ENCODE measurements at places on chromosomes 1 and 21.

DNA sequence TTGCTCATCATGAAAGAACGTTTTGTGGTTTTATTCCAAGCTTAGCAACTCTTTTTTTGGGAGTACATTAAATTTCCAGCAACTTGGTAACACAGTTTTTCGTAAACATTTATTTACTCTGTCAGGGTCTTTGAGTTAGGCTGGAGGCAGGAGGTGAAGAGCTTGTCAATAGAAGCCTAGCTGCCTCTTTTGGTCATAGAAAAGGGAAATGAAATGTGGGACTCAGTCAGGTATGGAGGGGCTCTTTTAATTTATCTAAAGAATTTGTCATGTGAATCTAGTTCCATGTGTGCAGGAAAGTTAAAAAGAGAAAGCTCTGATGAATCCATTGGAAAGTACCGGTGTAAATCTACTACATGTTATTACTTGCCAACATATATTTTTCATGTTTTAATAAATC, 45.9 kb upstream of the PRMT6 start:
- no peak for DNase-seq

- no peak for DNase-seq
Observed at GRCh38 chr1:65065524-65066418, 82.2 kb upstream of the AK4 start.

DNA sequence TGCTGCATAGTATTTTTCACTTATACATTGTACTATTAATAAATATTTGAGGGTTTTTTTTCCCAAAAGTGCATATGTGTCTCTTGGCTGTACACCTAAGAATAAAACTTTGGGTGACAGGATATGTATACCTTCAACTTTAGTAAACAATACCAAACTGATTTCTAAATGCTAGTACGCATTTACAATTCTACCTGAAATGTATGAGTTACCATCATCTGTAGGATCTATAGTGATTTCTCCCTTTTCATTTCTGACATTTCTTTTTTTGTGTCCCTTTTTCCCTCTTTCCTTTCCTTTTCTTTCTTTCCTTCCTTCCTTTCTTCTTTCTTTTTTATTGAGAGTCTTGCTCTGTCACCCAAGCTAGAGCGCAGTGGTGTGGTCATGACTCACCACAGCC, 16.7 kb upstream of the BMP8B start:
- no peak for DNase-seq

DNA sequence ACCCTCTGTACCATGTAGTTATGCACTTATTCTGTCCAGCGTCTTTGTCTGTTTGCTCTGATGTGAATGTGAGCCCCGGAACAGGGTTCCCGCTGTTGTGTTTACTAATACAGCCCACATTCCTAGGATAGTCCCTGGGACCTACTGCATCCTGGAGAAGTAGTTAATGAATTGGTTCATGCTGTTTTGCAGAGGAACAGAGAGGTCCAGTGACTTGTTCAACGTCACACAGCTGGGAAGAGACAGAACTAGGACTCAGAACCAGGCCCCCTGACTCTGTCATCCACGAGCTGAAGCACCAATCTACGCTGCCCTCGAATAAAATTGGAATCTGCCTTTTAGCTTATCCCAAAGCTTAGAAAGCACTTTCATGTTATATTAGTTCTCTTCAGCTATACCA, 784 bp downstream of the AGT start:
- DNase-seq: no peak

DNA sequence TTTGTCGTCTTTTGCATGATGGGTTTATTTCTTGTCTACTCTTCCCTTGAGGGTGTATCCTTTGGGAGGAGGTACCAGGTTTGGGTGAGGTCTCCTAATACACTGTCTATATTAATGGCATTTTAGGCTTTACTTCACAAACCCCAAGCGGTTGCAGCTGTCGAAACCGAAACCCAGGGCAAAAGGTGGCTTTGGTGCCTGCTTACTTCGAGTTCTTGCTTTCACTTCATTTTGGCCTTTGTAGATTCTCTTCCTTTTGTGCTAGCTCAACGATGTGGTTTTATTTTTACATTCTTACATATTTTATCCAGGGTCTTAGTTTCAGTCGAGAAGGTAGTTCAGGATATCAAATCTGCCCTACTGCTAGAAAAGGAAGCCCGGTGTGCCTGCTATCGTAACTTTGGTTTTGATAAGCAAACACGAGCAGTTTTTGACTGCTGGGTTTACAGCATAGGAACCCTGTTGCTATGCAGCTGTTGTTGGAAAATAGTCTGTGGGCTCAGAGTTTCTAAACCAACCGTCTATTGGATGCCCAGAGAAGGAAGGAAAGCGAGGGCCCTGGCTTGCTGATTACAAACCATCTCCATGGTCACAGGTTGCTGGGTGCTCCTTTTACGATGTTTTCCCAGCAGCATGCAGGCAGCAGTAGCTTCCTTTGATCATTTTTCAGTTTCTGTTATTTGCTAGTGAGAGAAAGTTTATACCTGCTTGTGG, 9.8 kb upstream of the TSPAN2 start:
- peak; percentile 68 for DNase-seq

- DNase-seq: no peak
Observed at GRCh38 chr1:90614872-90615271, 102.2 kb downstream of the BARHL2 start.

- DNase-seq: no peak
Observed at GRCh38 chr1:187509091-187509490, 680.3 kb downstream of the PLA2G4A start.

GRCh38 chr1:116852910-116853309, 56.8 kb upstream of the PTGFRN start:
- no peak for DNase-seq

DNA sequence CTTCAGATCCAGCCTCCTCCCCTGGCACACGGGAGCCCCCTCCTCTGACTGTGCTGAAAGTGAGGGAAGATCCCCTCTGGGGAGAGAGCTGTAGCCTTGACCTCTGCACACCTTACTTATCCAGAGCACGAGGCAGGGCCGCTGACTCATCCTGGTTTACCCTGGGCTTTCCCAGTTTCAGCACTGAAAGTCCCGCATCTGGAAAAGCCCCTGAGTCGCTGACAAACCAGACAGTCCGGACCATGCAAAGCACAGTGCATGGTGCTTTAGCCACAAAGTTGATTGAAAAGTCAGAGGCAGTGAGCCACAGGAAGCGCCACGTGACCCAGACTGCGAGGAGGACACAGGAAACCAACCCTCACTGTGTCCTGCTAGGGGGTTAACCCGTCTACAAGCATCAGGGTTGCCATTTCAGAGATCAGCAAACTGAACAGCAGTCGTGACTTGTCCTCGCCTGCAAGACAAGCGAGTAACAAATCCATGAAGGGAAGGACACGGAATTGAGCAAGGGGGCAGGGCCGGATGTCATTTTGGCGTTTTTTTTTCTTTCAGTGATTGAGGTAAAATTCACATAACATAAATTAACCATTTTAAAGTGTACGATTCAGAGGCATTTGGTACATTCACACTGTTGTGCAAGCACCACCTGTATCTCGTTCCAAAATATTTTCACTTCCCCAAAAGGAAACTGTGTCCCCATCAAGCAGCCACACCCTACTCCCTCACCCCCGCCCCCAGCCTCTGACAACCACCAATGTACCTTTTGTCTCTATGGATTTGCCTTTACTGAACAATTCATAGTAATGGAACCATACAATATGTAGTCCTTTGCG, 19.9 kb upstream of the IFNGR2 start:
- peak; percentile 59 for DNase-seq

DNA sequence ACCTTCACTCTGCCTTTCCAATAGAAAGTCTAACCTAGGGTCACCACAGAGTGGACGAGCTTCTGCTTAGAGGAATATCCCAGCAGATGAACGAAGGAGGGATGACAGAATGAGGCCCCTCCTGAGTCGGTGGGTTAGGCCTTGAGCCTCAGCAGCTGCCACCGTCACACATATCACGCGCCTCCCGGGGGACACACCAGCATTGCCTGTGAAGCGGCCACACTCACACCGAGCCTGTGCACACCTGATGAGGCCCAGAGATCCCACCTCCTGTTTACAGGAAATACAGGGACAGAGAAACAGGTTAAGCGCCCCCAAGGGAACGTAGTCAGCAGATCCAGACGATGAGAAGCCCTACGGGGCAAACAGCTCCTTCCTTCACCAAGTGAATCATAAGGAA, 25.1 kb upstream of the LRRC47 start:
- no peak for DNase-seq

- DNase-seq: no peak
Observed at GRCh38 chr1:20028726-20029125, 41.3 kb upstream of the PLA2G5 start.

DNA sequence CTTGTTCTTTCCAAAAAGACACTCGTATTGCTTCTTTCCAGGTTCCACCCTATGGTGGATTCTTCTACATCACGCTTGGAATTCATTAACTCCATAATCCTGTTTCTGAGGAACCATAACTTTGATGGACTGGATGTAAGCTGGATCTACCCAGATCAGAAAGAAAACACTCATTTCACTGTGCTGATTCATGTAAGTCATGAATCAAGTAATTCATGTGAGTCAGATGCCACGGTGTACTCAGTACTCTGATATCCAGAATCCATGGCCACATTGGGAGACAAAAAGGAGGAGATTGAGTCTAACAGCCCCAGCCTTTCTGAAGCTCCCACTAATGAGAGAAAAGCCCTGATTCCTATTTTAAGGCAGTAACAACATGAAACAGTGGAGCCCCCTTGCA, 7.4 kb downstream of the CHI3L2 start:
- DNase-seq: no peak

DNA sequence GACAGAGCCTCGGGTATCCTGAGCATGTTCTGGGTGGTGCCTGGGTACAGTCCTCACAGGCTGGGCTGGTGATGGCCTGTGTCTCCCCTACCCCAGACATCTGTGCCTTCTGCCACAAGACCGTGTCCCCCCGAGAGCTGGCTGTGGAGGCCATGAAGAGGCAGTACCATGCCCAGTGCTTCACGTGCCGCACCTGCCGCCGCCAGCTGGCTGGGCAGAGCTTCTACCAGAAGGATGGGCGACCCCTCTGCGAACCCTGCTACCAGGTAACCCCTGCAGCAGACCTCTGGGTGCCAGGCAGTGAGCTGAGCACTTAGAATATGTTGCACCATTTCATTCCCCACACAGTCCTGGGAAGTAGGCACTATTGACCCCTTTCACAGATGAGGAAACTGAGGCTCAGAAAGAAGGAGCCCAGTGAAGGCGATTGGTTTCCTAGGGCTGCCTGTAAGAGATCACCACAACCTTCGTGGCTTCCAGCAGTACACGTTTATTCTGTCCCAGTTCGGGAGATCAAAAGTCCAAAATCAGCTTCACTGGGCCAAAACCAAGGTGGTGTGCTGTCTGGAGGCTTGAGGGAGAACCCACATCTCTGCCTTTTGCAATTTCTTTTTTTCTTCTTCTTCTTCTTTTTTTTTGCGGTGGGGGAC, 11.8 kb downstream of the FBLIM1 start:
- no peak for DNase-seq

GRCh38 chr1:83897516-83897915, 101.4 kb downstream of the TTLL7 start:
- DNase-seq: no peak

DNA sequence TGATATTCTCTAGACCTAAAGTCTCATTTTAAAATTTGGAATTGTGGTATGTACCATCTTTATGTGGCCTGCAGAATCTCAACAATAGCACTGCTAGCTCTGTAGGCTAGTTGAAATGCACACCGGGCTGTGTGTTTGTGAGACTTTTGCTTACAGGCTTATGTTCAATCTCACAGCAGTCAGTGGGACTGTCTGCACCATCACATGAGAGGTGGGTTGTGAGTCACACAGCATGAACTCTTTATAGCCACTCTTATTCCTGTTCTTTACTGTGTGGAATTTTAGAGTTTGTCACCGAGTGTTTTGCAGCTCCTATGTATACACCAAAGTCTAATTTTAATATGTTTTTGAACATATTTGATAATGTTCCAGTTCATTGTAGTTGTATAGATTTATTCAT, 74.6 kb downstream of the RASAL2 start:
- DNase-seq: no peak

DNA sequence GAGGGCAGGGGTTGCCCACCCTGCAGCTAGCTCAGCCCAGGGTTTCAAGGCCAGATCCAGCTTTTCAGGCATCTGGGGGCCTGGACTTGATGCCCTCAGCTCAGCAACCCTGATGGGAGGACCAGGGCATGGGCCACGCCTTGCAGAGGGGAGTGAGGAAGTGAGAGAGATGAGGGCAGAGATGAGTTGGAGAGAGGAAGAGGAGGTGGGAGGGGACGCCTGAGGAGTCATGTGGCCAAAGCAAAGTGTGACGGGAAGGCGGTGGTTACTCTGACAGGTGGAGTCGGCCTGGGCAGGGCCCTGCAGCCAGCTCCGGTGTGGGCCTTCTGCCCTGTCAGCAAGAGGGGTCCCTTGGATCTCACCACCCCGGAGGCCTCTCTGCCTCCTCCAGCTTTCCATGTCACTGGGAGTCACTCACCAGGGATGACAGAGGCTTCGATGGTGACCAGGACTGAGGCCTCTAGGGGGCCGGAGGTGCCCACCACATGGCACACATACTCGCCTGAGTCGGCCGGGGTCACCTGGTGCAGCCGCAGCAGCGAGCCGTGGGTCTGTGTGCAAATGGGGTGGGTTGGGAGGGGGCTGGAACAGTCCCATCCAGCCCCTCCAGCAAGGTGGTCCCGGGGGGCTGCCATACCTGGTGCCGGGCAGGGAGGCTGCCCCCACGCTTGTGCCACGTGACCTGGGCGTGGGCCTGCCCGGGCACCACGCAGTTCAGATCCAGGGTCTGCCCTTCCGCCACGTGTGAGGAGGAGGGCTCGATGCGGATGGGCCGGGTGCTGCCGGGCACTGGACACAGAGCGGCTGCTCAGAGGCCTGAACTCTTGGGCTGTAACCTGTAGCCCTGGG, 40.4 kb downstream of the LDLRAD2 start:
- DNase-seq: no peak

DNA sequence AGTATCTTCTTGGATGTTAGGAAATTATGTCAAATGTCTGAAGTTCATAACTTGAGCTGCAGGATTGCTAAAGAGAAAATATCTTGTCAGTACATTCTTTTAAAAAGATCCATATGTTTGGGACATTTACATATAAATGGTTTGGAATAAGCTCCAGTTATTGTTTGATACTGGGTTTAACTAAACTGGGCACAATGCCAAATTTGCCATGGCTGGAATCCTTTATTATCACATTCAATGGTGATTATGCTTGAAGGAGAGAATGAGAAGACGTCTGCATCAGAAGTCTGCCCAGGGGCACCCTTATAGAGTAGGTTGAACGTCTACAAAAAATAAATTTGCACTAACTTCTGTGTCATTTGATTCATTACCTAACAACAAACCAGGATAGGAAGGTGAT, 652.5 kb downstream of the AMY1C start:
- no peak for DNase-seq

GRCh38 chr1:213678348-213678747, 309.4 kb upstream of the PROX1 start:
- DNase-seq: no peak

Data from activated T-cell treated with anti-CD3 and anti-CD28 coated beads, Interleukin-2, amount 50 U/mL, for 1 hour (primary cell).